ENCODE measurements at places on chromosomes 1 and 21.

- DNase-seq: no peak
Measured at GRCh38 chr1:30242722-30243457, 480.5 kb downstream of the MATN1 start.

- DNase-seq: no peak
Measured at GRCh38 chr1:92587445-92587844, 100.7 kb upstream of the GFI1 start.

- no peak for DNase-seq
Measured at GRCh38 chr21:17527240-17527639, 14.4 kb downstream of the CXADR start.

- peak; percentile 24 for DNase-seq
Measured at GRCh38 chr1:9852410-9853248, 28.9 kb upstream of the CLSTN1 start.

DNA sequence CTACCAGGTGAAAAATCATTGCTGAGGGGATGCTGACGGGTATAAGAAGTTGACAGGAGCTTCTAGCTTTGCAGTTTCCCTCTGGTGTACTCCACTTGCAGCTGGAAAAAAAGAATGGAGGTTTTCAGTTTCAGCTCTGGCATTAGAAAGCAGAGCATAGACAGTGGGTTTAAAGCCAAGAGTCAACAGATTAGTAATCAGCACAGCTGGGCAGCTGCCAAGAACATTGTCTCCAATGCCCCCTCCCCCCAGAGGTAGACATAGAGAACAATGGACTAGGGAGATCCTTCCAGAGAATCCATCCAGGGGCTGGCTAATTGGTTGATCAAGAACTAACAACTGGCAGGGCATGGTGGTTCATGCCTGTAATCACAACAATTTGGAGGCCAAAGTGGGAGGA, 10.1 kb upstream of the ZBTB8B start:
- DNase-seq: peak; percentile 18
